ENCODE measurements at places on chromosomes 7 and 10.
A peak's percentile ranks its signal among the peaks of the same experiment; 100 is the strongest.

DNA sequence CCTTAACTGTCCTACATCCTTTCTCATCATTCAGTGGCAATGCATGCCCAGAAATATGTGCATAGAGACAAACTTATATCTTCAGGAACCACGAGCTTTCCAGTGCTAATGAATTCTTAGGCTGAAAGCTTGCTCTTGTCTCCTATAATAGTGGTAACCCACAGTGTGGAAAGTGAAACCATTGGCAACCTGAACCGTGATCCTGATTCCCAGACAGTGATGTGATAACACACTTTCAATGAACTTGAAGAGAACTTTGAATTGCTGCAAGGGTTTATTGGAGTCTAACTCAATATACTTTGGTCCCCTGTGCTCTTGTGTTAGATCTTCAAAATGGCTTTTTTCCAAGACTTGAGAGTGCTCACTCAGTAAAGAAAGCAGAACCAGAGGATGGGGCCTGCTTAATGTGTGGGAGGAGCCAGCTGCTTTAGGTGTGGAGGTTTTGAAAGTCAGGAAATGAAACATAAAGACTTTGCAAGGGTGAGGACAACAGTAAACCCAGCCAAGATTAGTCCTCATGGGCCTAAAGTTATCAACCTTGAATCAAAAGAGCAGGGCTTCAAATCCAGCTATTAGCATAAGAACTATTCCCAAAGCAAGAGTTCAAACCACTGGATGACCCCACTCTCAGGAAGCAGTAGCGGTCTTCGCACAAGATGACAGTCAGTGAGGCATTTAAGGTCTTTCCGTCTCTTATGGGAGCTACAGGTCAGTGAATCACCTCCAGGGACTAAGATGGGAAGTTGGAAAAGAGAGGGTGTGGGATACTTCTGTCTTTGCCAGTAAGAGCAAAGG, 332.4 kb upstream of the NRP1 start:
- DNase-seq: no peak

DNA sequence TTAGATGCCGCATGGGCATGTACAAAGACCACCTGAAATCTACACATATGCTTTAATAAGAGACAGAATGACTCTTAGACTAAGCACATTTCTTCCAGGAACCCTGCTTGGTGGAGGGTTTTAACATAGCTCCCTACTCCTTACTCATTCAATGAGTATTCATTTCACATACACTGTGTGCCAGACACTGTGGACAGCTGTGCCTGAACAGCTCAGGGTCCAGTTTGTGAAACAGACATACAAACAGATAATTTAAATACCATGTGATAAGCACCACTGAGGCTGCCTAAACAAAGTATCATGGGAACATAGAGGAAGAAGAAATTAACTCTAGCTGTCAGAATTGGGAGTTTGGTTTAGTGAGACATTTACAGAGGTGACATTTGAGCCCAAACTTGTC, 65.2 kb upstream of the ITPRID1 start:
- no peak for DNase-seq

- no peak for DNase-seq
Measured at GRCh38 chr10:67609996-67610793, 85.8 kb downstream of the CTNNA3 start.

DNA sequence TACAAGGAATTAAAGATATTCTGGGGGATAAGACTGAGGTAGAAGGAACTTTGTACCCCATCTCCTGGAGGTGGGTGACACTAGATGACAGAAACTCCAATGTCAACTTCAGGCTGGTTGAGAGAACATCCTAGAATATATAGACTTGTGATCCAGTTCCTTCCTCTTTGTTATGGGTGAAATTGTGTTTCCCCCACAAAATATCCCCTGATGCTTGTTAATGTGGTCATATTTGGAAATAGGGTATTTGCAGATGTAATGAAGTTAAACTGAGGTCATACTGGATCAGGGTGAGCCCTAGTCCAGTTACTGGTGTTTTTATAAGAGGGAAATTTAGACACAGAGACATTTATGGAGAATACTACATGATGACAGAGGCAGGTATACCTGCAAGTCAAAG, 114.0 kb upstream of the NAMPT start:
- no peak for DNase-seq

DNA sequence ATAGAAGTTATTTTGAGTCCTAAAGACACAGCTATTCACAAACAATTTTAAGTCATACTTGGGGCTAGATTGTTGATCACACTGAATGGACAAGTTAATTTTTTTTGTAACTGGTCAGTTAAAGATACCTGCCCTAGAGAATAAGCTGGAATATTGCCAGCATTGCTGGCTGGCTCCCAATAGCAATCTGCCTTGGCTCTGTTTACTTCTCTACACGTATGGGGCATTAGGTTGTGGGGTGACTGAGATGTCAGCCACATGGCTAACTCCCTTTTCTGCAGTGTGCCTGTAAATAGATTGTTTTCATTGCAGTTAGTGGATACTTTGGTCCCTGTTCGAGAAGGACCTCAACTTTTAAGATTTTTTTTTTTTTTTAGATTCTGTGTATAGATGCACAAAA, 128.2 kb downstream of the SEMA3E start:
- no peak for DNase-seq

DNA sequence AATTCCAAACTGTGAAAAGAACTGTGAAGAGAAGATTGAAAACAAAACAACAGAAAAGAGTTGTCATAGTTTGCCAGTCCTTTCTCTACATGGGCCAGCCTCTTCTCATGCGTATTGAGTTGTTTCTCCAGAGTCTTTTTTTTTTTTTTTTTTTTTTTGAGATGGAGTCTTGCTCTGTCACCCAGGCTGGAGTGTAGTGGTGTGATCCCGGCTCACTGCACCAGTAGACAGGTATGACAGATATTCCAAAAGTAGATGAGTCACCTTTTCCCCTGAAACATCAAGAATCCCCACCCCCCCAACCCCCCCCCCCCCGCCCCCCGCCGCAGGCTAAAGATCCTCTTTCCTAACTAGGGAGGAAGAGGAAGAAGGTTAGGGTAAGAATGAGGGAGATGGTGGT, 15.6 kb upstream of the KMT2C start:
- DNase-seq: no peak

DNA sequence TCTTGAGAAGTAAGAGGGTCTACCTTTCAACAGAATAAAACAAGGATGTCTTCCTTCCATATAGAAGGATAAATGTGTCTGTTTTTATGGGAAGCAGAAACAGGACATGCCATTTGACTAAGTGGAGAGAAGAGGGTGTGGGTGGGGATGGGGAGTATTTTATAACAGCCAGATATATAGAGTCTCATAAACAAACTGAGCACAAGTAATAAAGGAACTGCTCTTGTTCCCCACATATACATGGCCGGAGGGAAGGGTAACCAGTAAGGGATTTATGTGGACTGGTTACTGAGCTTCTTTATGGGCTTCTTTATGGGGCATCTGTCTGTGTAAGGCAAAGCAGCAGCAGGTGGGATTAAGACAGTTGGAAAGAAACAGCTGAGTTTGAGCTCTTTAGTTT, 558.1 kb downstream of the REEP3 start:
- no peak for DNase-seq

DNA sequence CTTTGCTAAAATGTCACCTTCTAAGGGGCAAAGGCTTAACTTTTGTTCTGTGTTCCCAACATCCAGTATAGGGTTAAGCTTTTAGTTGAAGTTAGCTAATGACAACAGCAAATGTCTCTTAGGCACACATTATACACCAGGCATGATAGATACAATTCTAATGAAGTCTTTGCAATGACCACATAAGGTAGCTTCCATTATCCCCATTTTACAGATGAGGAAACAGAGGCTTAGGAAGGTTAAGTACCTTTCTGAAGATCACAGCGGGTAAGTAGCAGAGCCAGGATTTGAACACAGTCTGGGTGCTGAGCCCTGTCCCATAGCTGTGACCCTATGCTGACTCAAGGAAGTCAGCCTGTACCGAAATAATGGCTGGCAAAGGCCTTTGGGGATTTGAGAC, 1.9 kb downstream of the BUD31 start:
- DNase-seq: no peak

- no peak for DNase-seq
Measured at GRCh38 chr10:90042075-90042474, 340.7 kb downstream of the KIF20B start.

DNA sequence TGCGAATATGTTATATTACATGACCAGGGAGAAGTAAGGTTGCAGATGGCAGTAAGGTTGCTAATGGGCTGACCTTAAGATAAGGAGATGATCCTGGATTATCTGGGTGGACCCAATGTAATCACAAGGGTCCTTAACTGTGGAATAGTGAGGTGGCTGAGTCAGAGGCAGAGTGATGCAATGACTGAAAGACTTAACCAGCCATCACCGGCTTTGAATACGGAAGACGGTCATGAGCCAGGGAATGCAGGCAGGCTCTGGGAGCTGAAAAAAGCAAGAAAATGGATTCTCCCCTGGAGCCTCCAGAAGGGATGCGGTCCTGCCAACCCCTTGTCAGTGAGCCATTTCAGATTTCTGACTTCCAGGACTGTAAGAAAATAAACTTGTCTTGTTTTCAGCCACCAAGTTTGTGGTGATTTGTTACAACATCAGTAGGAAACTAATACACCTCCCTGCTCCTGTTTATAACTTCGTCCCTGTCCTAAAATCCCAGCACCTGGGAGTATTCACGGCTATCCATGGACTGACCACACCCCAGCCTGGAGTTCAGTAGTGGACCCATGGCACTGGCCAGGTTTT, 4.6 kb upstream of the C10orf95 start:
- no peak for DNase-seq

- DNase-seq: peak; percentile 91
Measured at GRCh38 chr7:74627661-74628411, 29.7 kb upstream of the GTF2I start.

DNA sequence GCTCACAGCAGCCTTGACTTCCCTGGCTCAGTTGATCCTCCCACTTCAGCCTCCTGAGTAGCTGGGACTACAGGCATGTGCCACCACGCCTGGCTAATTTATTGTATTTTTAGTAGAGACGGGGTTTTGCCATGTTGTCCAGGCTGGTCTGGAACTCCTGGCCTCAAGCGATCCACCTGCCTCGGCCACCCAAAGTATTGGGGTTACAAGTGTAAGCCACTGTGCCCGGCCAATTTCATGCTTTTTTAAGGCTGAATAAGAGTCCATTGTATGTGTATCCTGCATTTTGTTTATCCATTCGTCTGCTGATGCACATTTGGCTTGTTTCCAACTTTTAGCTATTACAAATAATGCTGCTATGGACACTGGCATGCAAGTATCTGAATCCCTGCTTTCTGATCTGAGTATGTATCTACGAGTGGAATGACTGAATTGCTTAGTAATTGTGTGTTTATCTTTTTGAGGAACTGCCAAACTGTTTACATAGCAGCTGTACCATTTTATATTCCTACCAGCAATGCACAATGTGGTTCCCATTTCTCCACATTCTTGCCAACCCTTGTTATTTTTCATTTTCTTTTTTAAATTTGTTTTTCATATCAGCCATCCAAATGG, 37.3 kb upstream of the TPST1 start:
- DNase-seq: peak; percentile 31

GRCh38 chr10:123529146-123529760, 136.9 kb upstream of the GPR26 start:
- DNase-seq: no peak

- no peak for DNase-seq
Measured at GRCh38 chr7:36658335-36659171, 65.7 kb downstream of the AOAH start.

- no peak for DNase-seq
Measured at GRCh38 chr7:49112222-49112621, 187.9 kb downstream of the CDC14C start.

DNA sequence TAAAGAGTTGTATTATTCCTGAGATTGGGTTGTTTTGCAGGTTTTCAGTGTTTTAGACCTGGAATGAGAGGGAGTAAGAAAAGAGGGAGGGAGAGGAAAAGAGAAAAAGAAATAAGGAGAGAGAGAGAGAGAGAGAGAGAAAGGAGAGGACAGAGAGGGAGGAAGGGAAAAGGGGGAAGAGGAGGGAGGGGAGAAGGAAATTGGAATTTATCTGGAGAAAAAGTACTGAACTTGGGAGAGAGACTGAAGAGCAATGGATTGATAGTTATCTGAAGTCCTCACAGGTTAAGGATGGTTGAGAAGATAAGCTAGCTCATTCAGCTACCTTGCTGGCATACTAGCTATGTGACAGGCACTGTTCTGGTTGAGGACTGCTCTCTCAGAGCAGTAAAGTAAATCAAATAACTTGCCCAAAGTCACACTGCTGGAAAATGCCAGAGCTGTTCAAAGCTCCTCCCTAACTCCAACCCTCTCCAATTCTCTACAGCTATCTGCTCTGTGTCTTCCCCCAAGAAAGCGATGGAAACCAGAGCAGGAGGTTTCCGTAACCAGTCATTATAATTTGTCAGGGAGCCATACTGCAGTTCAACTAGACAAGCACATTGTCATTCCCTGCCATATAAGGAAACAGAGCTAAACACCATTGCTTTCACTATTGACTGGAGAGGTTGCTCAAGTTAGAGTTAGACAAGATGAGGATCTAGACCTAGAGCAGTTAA, 10.7 kb downstream of the CALD1 start:
- DNase-seq: peak; percentile 81

DNA sequence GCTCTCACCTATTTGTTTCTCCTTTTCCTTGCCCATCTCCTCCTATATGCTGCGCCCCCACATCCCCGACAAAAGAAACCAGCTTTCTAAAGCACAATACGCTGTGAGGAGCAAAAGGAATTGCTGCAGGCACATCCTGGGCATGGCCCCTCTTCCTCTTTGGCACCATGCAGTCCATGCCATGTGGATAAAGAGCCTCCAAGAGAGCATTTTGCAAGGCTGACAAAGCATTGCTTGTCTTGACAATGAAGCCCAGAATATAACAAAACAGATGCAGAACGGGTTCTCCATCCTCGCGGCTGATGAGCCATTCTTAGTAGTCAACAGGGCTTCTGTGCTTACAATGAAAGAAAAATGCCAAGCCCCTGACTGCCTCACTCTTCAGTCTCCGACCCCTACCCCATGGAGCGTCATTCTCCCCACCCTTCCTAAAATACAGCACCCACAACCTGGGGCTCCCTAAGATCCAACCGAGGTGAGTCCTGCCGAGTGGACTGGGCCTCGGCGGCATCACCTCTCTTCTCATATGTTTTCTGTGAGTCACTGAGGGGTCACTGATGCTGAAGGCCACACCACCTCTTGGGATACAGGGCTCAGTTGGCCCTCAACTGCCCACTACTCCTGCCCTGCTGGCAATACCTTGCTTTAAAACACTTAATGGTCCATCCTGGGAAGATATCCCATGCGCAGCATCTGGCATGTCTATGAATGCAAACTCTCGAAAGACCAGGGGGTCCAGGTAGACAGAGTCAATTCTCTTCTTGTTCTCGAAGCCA, 47.5 kb downstream of the GSDME start:
- no peak for DNase-seq

DNA sequence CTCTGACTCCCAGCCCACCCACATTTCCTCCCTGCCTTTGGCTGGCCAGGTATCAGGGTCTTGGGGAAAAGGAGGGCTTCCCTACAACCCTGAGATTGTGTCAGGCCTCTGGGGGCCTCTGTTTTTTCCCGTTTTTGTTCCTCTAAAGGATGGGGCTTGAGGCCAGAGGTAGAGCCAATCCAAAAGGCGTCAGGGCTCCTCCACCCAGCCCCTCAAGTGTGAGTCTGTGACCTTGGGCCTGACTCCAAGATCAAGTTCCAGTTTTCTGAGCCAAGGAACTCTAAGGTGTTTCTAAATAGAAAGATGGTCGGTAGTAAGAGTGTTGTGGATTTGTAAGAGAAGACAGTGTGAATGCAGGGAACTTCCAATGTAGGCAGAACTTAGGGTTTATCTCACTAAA, 6.6 kb downstream of the EEPD1 start:
- no peak for DNase-seq

- DNase-seq: peak; percentile 37
Measured at GRCh38 chr7:121126801-121127534, 138.5 kb downstream of the CPED1 start.
